Stimulated activated CD4-positive, alpha-beta T cell treated with anti-CD3 and anti-CD28 coated beads, Interleukin-15, amount 100 ng/mL, for 1 hour (primary cell): ENCODE measurements at places on chromosomes 12 and 14.

GRCh38 chr12:49543221-49543913 lies 4.5 kb downstream of the KCNH3 start:
- no peak for DNase-seq

- DNase-seq = no peak
Observed at GRCh38 chr14:99819514-99819913, 26.3 kb downstream of the EML1 start.

DNA sequence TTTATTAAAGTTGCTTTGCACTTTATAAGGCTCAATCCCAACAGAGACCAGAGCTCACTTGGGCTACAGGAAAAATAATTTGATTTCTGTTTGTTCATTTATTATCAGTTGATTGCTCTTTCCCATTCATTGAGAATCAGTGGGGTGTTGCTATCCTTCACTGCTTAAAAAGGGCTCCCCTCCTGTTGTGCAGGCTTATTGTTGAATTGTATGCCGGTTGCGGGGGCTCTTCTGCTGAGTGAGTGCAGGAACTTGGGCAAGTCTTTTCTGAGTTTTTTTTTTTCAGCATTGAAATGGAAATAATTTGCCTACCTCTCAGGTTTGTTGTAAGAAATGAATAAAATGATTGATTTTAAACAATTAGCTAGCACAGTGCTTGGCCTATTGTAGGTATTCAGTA lies 32.6 kb downstream of the AKAP6 start:
- no peak for DNase-seq

DNA sequence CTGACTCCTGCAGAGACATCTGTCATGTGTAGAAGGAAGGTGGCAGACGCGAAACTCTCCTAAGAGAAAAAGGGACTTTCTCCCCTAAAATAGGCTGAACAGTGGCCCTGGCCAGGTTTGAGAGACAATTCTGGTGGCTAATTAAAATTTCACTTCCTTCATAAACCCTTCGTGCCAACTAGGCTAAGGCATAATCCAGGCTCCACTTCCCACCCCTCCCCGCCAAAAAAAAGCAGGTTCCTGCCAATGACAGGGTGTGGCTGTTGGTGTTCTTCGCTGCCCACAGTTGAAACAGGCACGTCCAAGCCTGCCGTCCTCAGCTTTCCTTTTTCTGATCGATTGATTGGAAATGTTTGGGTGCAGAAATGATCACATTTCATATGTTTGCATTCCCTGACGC lies 144.6 kb downstream of the GCH1 start:
- no peak for DNase-seq

DNA sequence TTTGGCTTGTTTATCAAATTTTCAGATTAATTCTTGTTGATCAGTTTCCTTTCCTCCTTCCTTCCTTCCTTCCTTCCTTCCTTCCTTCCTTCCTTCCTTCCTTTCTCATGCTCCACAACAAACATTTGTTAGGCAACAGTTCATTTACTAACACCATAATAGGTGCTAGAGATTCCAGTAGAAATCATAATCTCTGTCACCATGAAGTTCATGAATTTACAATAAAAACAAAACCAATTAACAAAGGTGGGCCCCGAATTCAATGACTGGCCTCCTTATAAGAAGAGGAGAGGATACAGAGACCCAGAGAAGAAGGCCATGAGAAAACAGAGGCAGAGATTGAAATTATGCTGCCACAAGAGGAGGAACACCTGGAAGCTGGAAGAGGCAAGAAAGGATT lies 266.9 kb upstream of the GARIN6 start:
- no peak for DNase-seq
